ENCODE measurements at places on chromosomes 16 and 17.

DNA sequence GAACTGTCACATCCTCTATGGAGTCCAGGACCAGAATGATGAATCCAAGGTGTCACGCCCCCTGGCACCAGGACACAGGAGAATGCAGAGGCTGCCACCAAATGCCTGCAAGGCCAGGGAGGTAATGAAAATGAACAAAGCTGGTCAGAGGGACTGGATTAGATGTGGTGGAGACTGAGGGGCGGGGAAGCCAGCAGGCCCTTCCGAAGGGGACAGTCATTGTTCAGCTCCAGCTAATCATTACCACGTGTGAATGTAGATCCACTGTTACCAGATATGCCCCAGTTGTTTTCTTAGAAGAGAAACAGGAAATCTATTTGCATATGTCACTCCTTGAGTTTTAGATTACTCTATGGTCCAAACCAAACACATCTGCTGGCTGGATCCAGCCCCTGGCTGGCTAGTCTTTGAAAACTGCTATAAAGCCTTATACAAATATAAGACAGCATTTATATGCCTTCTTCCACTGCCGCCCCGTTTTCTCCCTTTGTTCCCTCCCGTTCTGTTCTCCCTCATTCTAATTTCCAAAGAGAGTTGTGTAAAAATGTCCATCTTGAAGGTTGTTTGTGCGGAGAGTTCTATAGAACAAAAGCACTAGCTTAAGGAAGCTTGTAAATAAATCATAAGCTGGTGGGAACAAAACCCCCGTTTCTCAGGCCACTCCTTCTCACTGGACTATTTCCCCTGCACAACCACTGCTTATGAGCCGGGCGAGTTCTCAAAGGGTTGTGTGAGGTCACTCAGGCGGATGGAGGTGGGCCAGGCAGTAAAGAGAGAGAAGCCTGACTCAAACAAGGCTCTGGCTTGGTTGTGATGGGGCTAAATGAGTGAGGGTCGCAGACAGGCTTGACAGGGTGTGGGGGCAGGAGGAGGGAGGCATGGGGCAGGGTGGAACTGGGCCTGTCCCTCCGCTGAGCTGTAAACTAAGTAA, 14.2 kb downstream of the CRYM start:
- DNase-seq: no peak

DNA sequence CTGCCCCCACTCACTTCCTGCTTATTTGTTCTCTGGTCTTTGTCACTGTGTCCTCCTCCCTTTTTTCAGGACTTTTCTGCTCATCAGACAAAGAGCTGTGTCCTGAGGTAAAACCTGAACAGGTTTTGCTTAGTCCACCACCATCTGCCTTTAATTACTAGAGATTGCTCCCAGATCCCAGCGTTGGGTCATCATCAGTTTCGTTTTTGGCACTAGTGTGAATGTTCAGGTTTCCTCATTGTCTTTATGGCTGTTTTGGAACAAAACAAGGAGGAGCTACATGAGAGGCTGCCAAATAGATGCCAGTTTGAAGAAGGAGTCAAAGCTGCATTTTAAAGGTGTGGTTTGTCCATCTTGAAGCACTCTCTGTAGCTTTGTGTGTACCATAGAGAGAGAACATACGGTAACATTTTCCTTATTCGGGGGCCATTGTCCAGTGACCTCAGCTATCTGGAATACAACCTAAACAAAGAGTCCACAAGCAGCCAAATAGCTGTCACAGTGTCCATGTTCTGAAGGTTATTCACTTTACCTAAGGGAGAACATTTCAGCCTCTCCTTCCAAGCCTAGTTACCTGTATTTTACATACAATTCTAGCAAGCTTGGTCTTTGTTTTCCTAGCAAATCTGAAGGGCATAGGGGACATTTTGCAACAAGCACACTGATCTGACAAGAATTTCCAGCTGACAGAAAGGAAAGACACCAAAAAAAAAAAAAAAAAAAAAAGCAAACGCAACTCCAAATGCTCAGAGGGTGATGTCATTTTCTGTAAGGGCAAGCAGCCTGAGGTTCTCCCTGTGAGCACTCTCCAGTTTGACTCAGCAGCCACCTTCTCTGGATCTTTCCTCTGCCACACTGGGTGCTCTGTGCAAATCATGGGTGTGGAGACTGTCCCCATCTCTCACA, 196.1 kb downstream of the NTN1 start:
- DNase-seq: no peak

DNA sequence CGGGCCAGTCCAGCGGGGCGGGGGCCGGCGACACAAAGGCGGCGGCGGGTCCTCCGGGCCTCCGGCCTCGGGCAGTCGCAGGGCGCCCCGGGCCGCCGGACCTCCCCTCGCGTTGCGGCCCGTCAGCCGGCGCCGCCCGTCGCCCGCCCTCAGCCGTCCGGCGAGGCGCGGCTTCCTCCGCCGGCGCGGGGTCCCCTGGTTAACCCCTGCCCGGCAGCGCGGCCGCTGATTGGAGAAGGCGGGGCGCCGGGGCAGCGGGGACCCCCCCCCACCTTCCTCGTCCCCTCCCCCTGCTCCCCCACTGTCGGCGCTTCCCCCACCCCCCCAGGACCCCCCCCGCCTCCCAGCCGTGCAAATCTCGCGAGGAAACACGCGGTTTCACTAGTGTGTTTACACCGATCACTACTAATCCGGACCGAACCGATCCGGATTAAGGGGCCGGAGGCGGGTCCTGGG, at the start of gene TLK2:
TSS of gene TLK2 (plus strand) at position 402 of the 456 bp plus-strand sequence. CDS start 2,301 bp downstream, outside the sequence.
- DNase-seq: peak; percentile 70

DNA sequence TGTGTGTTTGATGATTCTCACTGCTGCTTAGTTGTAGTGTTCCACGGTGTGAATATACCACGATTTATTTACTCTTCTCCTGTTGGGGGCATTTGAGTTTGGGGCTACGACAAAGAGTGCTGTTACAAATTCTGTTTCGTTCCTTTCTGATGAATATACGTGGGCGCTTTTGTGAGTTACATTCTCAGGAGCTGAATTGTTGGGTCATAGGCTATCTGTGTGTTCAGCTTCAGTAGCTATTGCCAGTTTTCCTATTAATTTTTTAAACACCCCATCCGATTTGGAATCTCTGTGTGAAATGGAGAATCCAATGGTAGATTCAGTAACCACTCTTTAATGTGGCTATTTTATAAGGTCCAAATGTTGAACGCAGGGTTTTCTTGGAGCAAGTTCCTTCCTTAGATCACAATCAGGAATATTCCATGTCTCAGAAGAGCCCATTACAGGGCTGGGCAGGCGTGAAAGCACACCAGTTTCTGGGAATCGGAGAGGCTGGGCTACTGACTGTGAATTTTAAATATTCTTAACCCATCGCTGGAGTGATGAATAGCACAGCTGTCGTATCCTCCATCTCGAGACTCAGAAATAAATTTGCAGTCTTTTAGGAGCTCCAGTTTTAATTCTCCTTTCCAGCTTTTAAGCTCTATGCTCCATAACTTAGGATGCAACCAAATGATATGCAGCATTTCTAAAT, 115.9 kb downstream of the PITPNC1 start:
- DNase-seq: no peak

DNA sequence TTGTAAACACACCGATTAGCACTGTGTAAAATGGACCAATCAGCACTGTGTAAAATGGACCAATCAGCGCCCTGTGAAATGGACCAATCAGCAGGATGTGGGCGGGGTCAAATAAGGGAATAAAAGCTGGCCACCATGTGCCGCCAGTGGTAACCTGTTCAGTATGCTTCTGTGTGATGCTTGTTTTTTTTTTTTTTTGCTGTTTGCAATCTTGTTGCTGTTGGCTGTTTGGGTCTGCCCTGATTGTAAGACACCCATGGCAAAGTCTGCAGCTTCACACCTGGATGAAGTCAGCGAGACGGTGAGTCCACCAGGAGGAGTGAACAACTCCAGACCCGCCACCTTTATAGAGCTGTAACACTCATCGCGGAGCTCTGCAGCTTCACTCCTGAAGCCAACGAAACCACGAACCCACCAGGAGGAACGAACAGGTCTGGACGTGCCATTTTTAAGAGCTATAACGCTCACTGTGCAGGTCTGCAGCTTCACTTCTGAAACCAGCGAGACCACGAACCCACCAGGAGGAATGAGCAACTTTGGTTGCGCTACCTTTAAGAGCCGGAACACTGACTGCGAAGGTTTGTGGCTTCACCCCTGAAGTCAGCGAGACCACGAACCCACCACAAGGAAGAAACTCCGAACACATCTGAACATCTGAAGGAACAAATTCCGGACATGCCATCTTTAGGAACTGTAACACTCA, 85.0 kb upstream of the MED9 start:
- peak; percentile 20 for DNase-seq

GRCh38 chr17:12603566-12603965, 62.1 kb upstream of the MYOCD start:
- DNase-seq: no peak

- peak; percentile 50 for DNase-seq
These were observed 3.8 kb upstream of the TAC4 start for GRCh38 chr17:49851387-49852291.

GRCh38 chr16:28549301-28549899, 4.3 kb upstream of the SGF29 start:
- no peak for DNase-seq

DNA sequence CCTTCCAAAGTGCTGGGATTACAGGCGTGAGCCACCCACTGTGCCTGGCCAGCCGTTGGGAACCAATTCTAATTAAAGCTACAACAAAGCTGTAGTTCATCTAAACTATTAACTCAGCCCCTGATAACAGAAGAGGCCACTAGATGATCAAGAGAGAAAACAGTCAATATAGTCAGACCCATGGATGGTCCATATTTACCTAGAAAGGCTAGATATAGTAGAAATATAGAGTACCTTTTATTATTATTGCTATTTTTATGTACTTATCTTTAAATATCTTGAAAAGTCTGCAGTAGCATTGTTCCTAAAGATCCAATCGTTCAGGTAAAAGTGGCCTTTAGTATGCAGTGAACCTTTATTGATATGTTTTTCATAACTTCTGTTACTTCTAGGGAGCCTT, 43.2 kb downstream of the RNF213 start:
- no peak for DNase-seq

GRCh38 chr17:13129356-13129755, 111.5 kb upstream of the ELAC2 start:
- DNase-seq: no peak

GRCh38 chr17:27381007-27381501, 75.2 kb upstream of the KSR1 start:
- DNase-seq: peak; percentile 64
